ENCODE measurements at places on chromosomes 7 and 10.

DNA sequence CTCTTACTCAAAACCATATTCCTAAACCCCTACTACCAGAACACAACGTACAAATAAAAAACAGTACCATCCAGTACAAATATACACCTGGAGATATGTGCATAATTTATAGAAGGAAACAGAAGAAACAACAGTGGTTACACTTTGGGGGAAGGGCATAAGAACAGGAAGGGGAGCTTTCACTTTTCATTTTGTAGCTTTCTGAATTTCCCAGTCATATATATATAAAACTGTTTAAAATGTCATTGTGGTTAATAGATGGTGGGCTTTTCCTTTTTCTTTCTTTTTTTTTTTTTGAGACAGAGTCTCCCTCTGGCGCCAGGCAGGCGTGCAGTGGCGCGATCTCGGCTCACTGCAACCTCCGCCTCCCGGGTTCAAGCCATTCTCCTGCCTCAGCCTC lies 47.2 kb downstream of the MALSU1 start:
- DNase-seq, result no peak

GRCh38 chr10:122047560-122047959 lies 58.6 kb downstream of the TACC2 start:
- DNase-seq, result no peak

GRCh38 chr7:44045226-44046014 lies 918 bp downstream of the DBNL start:
- no peak for DNase-seq

GRCh38 chr7:140506788-140507464 lies 27.6 kb upstream of the MKRN1 start:
- no peak for DNase-seq

DNA sequence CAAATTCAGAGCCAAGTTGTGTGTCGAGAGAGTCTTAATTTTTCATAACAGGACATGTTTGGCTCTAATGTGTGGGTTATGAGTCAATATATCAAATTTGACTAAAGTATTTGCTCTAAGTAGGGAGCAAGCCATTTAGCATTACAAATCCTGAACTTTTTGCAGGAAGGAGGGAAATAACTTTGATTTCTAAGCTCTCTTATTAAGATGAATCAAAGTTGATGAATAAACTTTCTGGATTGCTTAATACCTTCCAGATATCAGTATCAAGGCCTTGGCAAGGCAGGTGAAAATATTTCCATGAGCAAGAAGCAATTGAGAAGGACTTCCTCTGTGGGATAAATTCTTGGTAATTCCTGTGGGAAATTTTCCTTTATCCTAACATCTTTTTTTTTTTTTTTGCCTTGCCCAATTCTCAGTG lies 258.8 kb downstream of the AHR start:
- no peak for DNase-seq

GRCh38 chr10:125159932-125160855 lies at the start of gene CTBP2:
TSS of gene CTBP2 (minus strand) at chr10:125160563.
- no peak for DNase-seq

- no peak for DNase-seq
Observed at GRCh38 chr10:47050618-47051455, 139.6 kb downstream of the PTPN20 start.

DNA sequence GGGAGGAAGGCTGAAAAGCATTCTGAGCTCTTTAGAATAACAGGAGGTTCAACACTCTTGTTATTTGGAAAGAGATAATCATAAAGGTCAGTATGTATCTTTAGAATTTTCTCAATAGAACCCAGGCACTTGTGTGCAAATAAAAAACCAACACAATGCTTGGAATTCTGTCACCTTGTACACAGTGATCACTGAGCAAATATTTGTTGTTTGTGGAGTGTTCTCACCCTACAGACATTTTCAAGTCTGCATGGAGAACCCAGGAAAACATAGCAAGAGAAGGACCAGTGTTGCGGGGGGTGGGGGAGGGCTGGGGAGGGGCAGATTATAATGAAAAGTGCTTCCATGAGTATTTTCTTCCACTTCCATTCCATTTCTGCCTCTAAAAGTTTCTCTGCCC lies 87.4 kb downstream of the FAM107B start:
- no peak for DNase-seq

DNA sequence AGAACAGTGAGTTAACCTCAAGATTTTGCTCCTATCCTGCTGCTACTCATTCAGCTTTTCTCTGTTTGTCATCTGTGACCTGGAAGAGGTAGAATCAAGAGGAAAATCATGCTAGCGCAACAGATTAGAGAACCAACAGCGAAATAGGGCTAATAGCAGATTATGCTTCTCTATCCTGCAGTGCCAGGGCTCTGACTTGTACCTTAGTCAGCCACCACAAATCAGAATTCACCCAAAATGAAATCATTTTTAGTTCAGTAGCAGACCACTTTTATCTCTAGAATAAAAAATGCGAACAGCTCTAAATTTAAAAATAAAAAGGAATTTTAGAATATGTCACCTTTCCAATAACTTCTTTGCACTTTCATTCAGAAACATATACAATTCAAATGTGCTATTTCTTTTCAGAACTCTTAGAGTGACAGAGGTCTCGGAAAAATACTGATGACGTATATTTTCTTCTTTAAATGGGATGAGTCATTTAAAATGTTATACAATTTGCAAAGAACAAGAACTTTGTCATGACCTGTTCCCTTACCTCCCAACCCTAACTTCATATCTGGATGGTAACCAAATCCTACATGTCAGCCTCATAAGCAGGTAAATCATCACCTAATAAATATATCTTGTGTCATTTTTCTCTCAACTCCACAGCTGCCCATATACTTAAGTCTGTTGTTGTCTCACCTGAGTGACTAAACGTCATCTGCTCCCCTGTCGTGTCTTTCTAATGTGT lies 896.4 kb downstream of the PCDH15 start:
- DNase-seq, result no peak

All from stimulated activated CD4-positive, alpha-beta T cell treated with anti-CD3 and anti-CD28 coated beads, TNF-alpha, amount 100 ng/mL, for 48 hours (primary cell).